Cortex of kidney (tissue), 1 donor: ENCODE measurements at places on chromosomes 6 and 20.

GRCh38 chr6:14031516-14031915, 86.1 kb upstream of the CD83 start:
- no peak for DNase-seq

- DNase-seq: no peak
Observed at GRCh38 chr20:48949304-48950170, 28.0 kb downstream of the ARFGEF2 start.

DNA sequence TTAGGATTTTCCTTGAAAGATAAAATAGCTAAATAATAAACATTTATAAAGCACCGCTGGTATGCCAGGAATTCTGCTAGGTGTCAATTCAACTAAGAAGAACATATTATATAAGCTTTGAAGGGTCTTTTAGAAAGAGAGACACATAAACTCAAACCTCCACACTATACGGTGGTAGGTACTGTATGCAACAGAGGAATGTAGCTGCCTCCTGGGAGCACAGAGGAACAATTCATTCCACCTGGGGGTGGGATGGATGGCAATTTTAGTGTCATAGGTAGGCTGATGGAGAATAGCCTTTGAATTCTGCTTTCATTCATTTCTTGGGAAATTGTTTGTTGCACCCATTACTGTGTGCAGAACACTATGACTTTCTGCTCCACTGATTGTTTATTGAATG, 447.1 kb upstream of the MAP3K7 start:
- no peak for DNase-seq

- DNase-seq: no peak
Observed at GRCh38 chr6:101150226-101150625, 243.3 kb upstream of the GRIK2 start.

- DNase-seq: no peak
Observed at GRCh38 chr20:8557711-8558110, 425.6 kb downstream of the PLCB1 start.

DNA sequence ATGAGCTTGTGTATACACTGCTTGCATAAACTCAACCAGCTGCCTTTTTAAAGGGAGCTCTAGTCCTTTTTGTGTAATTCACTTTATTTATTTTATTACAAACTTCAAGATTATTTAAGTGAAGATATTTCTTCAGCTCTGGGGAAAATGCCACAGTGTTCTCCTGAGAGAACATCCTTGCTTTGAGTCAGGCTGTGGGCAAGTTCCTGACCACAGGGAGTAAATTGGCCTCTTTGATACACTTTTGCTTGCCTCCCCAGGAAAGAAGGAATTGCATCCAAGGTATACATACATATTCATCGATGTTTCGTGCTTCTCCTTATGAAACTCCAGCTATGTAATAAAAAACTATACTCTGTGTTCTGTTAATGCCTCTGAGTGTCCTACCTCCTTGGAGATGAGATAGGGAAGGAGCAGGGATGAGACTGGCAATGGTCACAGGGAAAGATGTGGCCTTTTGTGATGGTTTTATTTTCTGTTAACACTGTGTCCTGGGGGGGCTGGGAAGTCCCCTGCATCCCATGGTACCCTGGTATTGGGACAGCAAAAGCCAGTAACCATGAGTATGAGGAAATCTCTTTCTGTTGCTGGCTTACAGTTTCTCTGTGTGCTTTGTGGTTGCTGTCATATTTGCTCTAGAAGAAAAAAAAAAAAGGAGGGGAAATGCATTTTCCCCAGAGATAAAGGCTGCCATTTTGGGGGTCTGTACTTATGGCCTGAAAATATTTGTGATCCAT, 15.3 kb downstream of the TNFAIP3 start:
- DNase-seq: no peak

DNA sequence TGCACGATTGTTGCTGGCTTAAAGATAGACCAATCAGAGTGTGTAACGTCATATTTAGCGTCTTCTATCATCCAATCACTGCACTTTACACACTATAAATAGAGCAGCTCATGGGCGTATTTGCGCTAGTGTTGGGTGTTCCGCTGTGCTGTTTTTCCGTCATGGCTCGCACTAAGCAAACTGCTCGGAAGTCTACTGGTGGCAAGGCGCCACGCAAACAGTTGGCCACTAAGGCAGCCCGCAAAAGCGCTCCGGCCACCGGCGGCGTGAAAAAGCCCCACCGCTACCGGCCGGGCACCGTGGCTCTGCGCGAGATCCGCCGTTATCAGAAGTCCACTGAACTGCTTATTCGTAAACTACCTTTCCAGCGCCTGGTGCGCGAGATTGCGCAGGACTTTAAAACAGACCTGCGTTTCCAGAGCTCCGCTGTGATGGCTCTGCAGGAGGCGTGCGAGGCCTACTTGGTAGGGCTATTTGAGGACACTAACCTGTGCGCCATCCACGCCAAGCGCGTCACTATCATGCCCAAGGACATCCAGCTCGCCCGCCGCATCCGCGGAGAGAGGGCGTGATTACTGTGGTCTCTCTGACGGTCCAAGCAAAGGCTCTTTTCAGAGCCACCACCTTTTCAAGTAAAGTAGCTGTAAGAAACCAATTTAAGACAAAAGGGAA, 57.9 kb downstream of the TRIM38 start:
- no peak for DNase-seq

- DNase-seq: no peak
Observed at GRCh38 chr6:82737965-82738364, 327.7 kb downstream of the UBE3D start.

DNA sequence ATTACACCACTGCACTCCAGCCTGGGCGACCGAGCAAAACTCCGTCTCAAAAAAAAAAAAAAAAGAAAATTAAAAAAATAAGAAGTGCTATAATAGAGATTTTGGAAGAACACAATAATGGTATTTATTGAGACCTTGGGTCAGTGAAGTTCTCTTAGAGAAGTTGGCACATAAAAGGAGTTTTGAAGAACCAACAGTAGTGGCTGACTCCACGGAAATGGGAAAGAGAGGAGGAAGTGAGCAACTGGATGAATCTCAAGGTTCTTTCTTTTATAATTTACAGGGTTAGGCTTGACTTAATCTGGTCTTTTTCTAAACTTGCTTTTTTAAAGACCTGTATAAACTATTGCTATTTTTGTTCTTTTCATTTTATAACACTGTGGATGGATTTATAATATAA, 52.8 kb downstream of the TOMM6 start:
- DNase-seq: no peak

GRCh38 chr20:40803381-40803780, 114.3 kb upstream of the MAFB start:
- no peak for DNase-seq

- DNase-seq: no peak
Observed at GRCh38 chr6:63121166-63121565, 90.1 kb upstream of the FKBP1C start.

- no peak for DNase-seq
Observed at GRCh38 chr6:90431576-90431975, 134.9 kb upstream of the BACH2 start.

- no peak for DNase-seq
Observed at GRCh38 chr6:170080169-170080827, 210.6 kb downstream of the DLL1 start.

GRCh38 chr6:81938014-81938856, 185.8 kb upstream of the TENT5A start:
- DNase-seq: no peak

- DNase-seq: no peak
Observed at GRCh38 chr6:3577517-3577916, 120.7 kb upstream of the SLC22A23 start.

- DNase-seq: no peak
Observed at GRCh38 chr20:17505636-17506517, 25.3 kb downstream of the BFSP1 start.

DNA sequence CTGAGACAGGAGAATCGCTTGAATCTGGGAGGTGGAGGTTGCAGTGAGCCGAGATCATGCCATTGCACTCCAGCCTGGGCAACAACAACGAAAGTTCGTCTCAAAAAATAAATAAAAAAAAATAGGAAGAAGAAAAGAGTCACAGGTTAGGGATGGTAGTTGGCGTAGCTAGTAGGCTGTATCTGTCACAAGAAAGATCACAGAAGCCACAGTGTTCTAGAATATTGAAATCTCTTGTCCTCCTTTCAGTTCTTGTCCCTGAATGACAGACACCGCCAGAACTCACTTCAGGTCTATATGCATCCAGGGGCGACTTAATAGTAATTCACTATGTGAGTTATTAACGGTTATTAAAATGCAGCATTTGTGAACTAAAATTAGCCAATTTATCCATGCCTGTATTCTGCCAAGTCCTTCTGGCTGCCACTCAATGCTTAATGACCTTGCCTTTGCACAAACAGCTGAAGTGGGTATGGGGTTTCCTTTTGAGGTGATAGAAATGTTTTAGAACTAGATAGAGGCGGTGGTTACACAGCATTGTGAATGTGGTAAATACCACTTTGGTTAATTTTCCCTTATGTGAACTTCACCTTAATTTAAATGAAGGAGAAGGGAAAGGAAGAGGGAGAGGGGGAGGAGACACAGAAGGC, 41.3 kb upstream of the ZMYND8 start:
- no peak for DNase-seq

DNA sequence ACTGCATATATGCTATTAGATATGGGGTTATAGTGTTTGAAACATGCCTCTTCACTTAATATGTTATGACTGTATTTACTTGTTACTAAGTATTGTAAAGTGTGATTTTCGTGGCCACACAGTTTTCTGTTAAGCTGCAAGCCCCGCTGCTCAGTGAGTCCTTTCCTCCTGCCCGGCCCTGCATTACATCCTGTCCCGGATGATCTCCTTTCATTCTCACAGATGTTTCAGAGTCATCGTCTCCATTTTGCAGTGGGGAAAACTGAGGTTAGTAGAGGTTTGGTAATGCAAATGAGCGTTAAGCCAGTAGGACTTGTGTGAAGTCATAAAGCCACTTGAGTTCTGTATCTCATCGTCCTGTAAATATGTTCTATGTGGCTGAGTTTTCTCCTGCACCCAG, 155.5 kb downstream of the CFAP61 start:
- no peak for DNase-seq

DNA sequence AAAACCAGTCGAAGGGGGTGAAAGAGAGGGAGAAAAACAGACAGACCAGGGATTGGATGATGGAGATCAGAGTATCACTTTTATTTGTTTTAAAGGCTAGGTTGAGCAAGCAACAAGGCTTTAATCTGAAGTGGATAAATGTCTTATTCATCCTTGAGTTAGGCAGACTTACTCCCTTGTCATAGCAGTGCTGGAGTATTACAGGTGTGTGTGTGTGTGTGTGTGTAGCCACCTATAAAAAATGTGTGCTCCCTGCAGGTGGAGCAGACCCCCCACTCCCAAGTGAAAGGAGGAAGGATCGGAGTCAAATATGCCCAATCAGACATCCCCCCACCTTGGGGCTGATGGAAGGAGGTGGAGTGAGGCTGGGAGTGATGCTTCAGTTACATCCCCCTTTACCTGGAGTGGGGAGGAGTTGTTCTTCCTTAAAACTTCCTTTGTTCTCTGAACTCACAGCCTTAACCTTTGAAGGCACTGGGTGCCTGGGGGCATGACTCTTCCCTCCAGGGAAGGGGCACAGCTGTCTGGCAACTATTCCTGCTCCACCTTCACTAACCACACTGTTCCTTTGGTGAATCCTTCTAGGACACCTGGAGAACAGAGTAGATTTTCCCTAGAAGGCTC, 27.3 kb downstream of the PTK7 start:
- DNase-seq: no peak

DNA sequence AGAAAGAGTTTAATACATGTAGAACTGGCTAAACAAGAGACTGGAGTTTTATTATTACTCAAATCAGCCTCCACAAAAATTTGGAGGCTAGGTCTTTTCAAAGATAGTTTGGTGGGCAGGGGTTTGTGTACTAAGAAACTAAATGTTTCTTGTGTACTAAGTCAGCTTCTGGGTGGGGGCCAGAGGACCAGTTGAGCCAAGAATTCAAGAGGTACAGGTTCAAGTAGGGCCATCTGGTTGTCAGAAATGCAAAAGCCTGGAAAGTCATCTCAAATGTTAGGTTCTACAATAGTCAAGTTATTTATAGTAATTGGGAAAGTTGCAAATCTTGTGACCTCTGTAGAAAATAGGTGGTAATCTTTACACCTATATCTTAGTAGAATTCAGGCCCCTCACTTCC, 51.7 kb downstream of the CEP43 start:
- no peak for DNase-seq

DNA sequence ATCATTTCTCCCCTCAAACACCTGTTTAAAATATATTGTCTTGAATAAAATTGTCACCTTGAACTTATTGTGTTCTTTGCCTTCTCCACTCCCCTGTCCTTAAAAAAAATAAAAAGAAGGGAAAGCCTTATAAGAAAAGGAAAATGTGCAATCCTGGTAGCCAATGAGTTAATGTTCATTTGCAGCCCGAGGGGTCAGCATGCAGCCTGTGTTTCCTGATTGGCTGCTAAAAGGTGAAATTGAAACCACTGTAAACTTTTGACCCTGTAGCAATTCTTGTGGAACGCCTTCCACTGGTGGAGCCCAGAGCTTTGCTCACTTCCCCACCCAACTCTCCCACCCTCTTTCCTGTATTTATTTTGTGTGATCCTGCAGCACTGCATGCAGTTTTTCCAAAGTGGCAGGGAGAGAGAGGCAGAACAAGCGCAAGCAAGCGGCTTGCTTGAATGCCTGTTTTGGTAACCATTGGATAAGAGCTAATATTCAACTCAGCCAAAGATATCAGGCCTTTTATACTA, 74.9 kb downstream of the NCOA3 start:
- DNase-seq: no peak

GRCh38 chr6:156741287-156742073, 35.7 kb upstream of the ARID1B start:
- no peak for DNase-seq

- no peak for DNase-seq
Observed at GRCh38 chr6:89840538-89840937, 10.9 kb downstream of the CASP8AP2 start.
